ENCODE measurements at places on chromosomes 2 and 18.

- DNase-seq: no peak
These were observed 17.6 kb upstream of the CD28 start for GRCh38 chr2:203688798-203689197.

GRCh38 chr18:75208836-75209128 lies 157 bp downstream of the PTGR3 start:
- no peak for DNase-seq

DNA sequence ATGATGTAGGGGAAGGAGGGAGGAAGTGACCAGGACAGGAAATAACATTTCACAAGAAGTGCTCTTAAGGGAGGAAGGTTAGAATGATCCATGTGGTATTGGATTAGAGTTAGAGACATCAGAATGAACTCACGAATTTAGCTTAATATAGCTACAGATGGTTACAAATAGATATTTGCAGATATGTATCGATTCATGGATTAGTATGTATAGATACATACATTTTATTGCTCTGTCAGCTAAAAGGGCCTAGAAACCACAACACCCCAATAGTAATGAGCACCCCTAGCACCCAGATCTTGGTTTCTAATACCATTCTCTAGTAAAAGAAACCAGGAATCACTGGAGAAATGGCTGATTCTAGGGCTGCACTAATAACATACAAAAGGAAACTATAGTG lies 59.6 kb upstream of the LTBP1 start:
- no peak for DNase-seq

GRCh38 chr2:215711471-215712034 lies 275.7 kb upstream of the FN1 start:
- no peak for DNase-seq

DNA sequence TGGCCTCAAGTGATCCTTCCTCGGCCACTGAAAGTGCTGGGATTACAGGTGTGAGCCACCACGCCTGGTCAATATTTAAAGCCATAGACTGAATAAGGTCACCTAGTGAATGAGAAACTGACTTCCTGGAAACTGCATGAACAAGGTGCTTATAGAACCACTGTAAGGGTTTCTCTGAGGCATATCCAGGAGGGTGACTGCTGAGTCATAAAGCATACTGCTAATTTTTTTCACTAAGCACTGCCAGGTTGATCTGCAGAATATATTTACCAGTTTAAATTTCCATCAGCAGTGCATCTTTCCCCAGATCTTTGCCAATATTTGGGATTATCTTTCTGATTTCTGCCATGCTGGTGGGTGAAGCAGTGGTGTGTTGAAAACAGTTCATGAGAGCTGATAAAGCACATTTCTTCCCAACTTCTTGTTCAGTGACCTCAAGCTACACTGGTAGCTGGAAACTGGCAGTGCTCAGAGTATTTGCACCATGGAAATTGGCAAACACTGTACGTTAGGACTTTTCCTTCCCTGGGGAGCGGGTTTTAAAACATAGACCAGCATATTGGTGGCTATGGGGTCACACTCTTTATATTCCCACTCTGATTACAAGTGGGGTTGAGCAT lies 4.2 kb upstream of the CLIP4 start:
- no peak for DNase-seq

GRCh38 chr2:208466151-208466919 lies 59.7 kb downstream of the PTH2R start:
- no peak for DNase-seq

- DNase-seq: no peak
These were observed 239.0 kb upstream of the MMADHC start for GRCh38 chr2:149826471-149827125.

DNA sequence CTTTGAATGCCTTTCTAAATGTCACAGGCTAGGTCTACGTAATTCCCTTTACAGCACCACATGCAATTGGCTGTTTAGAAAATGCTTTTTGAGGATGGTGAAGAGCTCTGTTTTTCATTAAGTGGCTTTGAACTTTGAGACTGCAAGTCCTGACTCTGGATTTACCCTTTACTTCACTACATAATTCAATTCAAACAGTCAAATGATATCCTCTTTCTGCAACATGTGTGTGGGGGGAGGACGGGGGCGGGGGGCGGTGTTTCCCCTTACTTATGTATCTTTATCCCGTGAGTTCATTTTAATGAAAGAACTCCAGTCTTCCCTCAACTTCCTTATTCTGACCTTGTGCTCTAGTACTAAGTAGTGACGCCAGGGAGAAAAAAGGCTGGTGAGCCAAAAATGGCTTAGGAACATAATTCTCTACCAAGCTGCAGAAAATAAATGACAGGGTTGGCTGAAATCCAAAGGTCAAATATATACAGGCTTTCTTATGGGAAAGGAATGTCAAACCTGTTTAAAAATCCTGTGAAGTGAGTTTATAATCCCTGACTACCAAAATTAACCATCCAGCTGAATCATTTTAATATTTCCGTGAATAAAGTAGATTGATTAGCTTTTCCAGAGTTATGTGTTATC lies 119.6 kb downstream of the SLC8A1 start:
- no peak for DNase-seq

DNA sequence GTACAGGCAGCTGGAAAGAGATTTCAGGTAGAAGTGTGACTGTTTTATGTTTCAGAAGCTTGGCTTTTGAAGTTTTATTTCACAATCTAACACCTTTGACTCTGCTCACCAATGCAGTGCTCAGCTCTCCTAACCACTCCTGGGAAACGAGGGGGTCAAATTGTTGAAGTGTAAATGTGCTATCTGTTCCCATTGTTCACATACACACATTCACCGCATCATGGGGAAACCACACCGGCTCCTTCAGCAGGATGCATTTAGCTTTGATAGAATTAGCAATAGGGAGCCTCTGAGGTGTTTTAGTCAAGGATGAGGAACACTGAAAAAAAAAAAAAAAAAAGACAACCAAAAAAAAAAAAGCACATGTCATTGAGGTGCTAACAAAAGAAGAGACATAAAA lies 13.4 kb upstream of the DLGAP1 start:
- DNase-seq: no peak

- DNase-seq: no peak
These were observed 51.9 kb downstream of the PLA2R1 start for GRCh38 chr2:160010361-160011145.

DNA sequence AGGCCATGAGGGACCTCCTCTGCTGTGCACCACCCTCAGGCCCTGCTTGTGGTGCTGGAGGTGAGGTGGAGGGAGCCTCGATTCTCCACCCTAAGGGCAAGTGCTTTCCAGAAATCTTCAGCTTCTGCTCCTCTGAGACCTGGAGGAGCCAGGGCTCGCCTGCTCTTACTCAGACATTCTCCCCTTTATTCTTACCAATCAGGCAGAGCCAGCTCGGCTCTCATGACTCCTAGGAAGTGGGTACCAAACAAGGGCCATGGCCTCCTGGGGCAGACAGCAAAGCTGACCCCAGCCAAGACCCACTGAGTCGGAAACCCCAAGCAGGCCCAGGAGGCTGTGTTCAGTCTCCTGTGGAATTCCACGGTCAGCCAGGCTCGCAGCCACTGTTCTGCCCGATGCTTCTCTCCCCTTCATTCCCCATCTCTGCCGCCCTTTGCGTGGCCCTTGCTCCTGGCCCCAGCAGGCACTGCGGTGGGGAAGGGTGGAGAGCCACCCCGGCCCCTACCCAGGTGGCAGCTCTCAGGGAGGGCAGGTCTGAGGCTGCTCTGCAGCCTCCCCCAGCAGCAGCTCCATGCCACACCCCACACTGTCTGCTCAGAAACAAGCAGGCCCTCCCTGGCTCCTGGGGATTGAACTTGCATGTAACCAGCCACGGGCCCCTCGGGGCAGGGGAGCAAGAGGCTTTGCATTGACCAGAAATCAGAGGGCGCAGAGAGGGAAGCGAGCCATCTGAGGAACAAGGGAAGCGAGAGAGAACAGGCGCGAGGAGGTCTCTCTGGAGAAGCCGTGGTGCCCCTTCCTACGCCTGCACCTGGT lies 24.0 kb downstream of the HS1BP3 start:
- no peak for DNase-seq

- no peak for DNase-seq
These were observed 211.0 kb upstream of the REG3G start for GRCh38 chr2:78814331-78814986.

Data from stimulated activated CD4-positive, alpha-beta T cell treated with anti-CD3 and anti-CD28 coated beads, Interleukin-15, amount 100 ng/mL, for 1 hour (primary cell).